ENCODE measurements at places on chromosomes 13 and 19. TPM values are rescaled to one million over a fixed set of nuclear protein-coding genes. Genes with fewer than 3 reads are reported as not detected.

PLPPR3 gene
- not detected for total RNA-seq

S1PR5 gene
- total RNA-seq = not detected

PINLYP gene
- total RNA-seq = 0.61 TPM

GRCh38 chr13:113816946-113817859, 46.7 kb downstream of the GAS6 start:
- peak; percentile 94 for DNase-seq

GRCh38 chr13:106036870-106037269, 498.6 kb downstream of the EFNB2 start:
- peak; percentile 32 for DNase-seq

- no peak for DNase-seq
Measured at GRCh38 chr19:14063105-14063504, 1.2 kb upstream of the PALM3 start.

DNA sequence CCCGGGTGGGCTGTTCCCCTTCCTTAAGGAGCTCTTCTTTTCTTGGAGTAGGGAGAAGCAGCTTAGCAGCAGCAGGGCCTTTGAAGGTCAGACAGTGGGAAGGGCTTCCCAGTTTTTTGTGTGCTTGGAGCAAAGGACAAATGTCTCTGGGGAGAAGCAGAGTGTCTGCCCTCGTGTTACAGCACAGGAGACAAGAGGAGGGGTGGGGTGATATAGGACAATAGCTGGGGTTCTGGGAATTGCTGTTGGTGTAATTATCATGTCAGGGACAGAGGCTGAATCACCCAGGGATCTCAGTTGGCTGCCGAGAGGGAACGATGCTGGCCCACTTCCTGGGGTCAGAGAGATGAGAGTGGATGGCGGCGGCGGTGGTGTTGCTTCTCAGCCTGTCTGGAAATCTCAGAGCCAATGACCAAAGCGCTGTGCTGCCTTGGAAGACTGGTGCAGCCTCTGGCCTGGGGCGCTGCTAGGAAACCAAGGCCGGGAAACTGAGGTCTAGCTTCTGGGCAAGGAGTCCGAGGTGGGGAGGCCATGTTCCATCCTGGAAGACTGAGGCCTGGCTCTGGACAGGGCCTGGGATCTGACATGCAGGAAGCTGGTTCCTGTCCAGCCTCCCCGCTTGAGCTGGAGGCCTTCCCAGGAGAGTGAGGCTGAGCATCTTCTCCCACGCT, 1.2 kb downstream of the INAFM1 start:
- no peak for DNase-seq

DNA sequence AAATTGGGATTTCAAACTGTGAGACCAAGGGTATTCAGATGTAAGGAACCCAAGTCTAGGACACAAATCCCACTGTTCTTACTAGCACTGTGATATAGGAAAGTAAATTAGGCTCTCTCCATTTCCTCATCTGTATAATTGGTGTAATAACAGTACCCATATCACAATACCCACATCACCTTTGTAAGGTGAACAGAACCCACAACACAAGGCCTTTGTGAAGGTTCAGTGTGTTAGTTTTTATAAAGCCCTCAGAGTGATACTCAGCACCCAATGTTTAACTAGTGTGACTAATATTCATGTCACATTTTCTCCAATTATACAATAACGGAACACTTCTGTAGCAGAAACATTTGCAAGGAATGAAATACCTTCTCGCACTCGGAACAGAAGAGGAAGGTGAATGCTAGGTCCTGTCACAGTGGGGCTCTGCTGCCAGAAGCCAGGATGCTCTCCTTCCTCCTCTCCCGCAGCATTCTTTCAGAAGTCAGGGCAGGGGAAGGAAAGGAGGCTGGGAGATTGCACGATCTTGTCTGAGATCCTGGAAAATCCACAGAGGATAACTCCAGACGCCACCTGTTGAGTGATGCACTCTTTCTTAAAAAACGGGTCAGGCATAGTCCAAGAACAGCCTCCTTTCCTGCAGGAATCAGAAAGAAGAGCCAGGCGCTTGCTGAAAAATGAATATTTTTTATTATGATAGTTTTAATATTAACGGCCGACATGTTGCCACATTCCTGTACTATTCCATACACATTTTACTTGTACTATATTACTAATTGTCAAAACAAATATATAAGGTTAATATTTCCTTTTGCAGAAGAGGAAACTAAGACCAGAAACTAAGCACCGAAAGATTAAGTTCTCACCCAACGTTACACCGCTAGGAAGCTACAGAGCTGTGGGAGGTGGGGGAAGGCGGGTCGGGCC, 762 bp downstream of the ZNF45 start:
- DNase-seq = no peak

- DNase-seq = peak; percentile 33
Measured at GRCh38 chr19:33098055-33098534, 17.1 kb downstream of the GPATCH1 start.

DNA sequence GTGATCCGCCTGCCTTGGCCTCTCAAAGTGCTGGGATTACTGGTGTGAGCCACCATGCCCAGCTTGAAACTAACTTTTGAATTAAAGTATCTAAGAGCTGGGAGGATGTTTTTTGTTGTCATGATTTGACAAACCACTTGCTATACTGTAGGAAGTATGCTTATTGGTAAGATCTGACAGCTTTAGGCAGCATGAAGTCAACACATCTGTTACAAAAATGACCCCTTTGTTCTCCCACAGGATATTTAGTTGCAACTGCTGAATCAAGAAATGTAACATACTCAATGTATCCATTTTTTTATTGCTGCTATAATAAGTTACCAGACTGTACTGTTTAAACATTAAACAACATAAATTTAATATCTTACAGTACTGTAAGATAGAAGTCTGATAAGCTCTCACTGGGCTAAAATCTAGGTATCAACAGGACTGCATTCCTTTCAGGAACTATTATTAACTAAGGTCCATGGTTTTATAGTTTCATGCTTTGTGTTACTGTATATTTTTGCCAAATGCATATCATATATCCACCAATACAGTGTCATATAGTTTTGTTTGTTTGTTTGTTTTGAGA, 22.8 kb upstream of the LRP3 start:
- no peak for DNase-seq

- no peak for DNase-seq
Measured at GRCh38 chr13:99157046-99157445, 43.6 kb upstream of the UBAC2 start.
